Esophagus muscularis mucosa (tissue), 4 donors: ENCODE measurements at places on chromosomes 7 and 10. TPM values are rescaled to one million over a fixed set of nuclear protein-coding genes. Genes with fewer than 3 reads are reported as not detected.

- DNase-seq = no peak
Observed at GRCh38 chr10:17214526-17214925, 13.1 kb upstream of the TRDMT1 start.

DNA sequence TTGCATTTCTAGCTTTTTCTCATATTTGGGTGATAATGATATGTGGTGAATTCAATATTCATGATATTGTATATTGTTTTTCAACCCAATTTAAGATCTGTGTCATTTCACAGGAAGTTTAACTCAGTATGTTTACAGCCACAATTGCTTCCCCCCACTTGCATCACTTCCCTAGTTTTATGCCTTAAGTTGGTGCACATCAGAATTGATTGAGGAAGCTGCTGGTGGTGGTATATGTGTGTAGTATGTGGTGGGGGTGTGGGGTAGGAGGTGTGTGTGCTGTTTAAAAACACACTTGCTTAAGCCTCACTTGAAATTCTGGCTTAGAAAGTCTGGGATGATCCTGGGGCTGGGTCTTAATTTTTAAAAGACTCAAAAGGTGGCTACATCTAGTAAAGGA lies 245.1 kb upstream of the AOAH start:
- DNase-seq = no peak

GRCh38 chr10:101020427-101021075 lies 10.4 kb downstream of the PDZD7 start:
- DNase-seq = no peak

DNA sequence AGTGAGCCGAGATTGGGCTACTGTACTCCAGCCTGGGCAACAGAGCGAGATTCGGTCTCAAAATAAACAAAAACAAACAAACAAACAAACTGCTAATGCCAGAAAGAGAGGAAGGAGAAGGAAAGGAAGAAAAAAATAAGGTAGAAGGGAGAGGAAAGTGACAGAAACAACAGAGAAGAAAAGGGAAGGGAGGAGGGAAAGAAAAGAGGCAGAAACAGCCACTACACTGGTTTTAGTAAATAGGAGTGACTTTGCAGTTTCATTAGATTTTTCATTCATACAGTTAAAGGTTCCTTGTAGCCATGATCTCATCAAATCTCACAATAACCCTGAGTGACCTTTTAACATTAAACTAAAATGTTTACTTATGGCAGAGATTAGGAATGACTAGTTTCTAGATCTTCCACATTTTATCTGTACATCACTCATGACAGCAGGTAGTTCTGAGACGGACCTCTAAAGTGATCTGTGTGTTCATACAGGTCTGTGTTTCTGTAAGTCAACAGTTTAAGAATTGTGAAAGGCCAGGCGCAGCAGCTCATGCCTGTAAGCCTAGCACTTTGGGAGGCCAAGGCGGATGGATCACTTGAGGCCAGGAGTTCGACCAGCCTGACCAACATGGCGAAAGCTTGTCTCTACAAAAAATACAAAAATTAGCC lies 191.3 kb upstream of the KLF14 start:
- DNase-seq = no peak

The PDE1C gene
- total RNA-seq = 14.7 TPM

DNA sequence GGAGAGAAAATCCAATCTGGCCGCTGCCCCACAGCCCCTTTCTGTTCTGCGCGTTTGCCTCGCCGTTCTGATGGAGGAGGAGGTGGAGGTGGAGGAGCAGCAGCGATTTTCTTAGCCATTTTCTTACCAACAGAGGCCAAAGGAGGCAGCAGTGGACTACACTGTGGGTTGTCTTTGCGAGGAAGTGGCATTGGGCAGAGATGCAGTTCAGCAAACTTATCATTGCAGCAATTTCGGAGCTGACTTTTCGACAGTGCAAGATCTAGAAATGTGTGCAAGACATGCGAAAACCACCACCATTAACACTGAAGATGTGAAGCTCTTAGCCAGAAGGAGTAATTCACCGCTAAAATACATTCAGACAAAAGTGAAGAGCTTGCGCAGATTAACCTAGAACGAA lies 1.9 kb upstream of the ARL4A start:
- no peak for DNase-seq

The NUP205 gene
- total RNA-seq = 36.2 TPM

The LEP gene
- not detected for total RNA-seq

- peak; percentile 90 for DNase-seq
Observed at GRCh38 chr7:159143780-159144757, 598 bp downstream of the VIPR2 start.

DNA sequence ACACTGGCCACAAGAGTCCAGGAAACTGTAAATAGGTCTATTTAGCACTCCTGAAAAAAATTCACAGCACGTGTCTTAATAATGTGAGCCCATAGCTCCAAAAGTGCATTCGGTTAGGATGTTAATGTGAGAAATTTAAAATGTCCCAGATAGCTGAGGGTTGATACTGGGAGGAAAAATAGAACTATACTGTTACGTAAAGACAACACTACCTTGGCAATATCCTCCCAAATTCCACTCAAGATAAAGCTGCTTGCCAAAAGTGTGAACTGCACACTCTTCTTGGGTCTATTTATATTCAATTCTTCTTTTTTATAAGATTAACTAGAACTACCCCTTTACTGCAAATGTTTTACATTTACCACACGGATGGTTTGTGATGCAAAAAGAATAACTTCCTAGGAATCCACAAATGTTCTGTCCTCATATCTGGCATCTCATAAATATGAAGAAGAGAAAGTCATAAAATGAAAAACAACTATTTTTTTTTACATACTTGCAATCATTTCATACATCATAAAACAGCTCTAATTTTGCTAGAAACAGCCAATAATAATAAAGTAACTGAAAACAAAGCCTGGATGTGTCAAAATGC lies 10.4 kb downstream of the RAB11FIP2 start:
- no peak for DNase-seq

The ITIH5 gene
- 68.1 TPM for total RNA-seq
